Choroid plexus epithelial cell (primary cell): ENCODE measurements at places on chromosomes 16 and 17.

GRCh38 chr16:58128181-58128631 lies 975 bp downstream of the CFAP20 start:
- no peak for DNase-seq

DNA sequence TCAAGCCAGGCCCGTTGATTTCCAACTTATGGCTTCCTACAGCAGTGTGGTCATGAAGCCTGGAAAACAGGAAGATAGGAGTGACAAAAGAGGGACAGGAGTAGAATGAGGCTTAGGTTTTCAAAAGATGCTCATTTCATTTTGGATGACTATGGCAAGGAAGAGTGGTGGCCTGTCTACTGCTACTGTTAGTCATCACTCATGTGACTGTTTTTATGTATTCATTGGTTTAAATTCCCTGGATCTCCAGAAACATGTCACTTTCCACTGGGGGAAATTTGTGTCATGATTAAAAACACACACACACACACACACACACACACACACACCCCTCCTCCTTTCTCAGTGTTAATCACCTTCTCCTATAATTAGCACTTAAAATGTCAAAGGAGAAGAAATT lies 1.1 kb upstream of the CYLD start:
- DNase-seq: no peak

- peak; percentile 71 for DNase-seq
Measured at GRCh38 chr17:34254651-34255380, at the start of gene CCL2. Gene CCL2, plus strand, starts transcription at chr17:34255285. Its CDS starts 65 bp downstream, at chr17:34255350.

- DNase-seq: peak; percentile 40
Measured at GRCh38 chr17:49575679-49576087, at the start of gene NXPH3. Gene NXPH3, plus strand, starts transcription at chr17:49575871. Its CDS starts 349 bp downstream, at chr17:49576220.

DNA sequence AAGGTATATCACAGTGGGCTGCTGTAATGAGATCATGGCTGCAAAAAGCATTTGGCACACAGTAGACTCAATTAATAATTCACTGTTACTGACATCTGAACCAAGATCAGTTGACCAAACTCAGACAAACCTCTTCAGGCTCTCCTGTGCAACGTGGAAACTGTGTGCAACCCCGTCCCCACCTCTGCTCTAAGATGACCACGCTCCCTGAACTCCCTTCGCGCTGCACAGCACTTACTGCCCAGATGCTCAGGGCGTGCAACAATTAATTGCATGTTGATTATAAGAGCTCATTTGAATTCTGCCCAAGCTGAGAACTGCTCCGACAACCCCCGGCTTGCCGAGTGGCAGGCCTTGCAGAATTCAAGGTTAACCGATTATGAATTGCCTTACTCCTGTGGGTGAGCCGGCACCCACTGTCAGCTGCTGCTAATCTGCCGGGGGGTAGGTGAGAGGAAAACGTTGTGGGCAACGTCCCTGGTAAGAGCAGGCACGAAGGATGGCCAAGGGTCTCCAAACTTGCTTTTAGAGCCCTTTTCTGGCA lies 1.3 kb upstream of the GSG1L start:
- DNase-seq: no peak

GRCh38 chr16:64858076-64858475 lies 263.8 kb downstream of the CDH11 start:
- DNase-seq: peak; percentile 52

GRCh38 chr16:4461250-4462085 lies 13.0 kb downstream of the NMRAL1 start:
- DNase-seq: peak; percentile 21

GRCh38 chr17:64133546-64134215 lies 3.7 kb upstream of the ERN1 start:
- peak; percentile 87 for DNase-seq

GRCh38 chr17:66172691-66173223 lies 19.2 kb downstream of the CEP112 start:
- DNase-seq: no peak

- DNase-seq: no peak
Measured at GRCh38 chr16:80663078-80663477, 122.3 kb downstream of the DYNLRB2 start.

- peak; percentile 94 for DNase-seq
Measured at GRCh38 chr16:1351582-1352362, at the start of the genes GNPTG and TSR3. Gene GNPTG, plus strand, starts transcription at chr16:1351931. Its CDS starts 35 bp downstream, at chr16:1351966. Gene TSR3, minus strand, starts transcription at chr16:1351878. Its CDS starts 74 bp downstream, at chr16:1351804.

DNA sequence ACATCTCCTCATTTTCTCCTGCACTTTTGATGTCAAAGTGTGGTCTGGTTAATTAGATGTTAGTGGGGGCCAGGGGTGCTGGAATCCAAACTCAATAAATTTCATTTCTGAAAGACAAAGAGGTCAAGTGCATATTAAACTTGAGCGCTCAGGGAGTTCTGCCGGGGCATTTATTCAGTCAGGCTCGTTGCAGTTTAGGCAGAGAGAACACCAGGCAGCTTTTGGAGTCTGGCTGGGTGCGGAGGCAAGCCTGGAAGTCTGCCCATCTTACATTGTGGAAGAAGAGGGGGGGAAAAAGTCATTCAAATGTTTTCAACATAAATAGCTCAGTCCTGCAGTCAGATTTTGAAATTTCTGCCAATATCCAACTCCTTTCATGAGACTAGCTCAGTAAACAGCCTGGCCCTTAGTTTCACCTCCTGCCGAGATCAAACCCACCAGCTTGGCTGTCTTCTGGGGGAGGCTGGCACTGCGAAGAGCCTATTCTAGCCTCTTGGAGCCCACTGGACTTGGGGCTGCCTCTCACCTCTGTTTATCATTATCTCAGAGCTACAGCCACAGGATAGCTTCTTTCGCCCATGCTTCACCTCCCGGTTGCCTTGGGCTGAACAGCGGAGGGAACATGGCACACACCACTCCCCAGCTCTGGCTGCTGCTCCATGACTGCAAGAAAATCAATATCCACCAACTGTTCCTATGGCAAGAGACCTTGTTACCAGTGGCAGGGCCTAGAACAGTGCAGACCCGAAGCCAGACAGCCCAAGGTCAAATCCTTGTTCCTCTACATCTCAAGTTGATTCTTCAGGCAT lies 177.4 kb upstream of the CDH5 start:
- DNase-seq: peak; percentile 85
